ENCODE measurements at places on chromosomes 5 and 9.

DNA sequence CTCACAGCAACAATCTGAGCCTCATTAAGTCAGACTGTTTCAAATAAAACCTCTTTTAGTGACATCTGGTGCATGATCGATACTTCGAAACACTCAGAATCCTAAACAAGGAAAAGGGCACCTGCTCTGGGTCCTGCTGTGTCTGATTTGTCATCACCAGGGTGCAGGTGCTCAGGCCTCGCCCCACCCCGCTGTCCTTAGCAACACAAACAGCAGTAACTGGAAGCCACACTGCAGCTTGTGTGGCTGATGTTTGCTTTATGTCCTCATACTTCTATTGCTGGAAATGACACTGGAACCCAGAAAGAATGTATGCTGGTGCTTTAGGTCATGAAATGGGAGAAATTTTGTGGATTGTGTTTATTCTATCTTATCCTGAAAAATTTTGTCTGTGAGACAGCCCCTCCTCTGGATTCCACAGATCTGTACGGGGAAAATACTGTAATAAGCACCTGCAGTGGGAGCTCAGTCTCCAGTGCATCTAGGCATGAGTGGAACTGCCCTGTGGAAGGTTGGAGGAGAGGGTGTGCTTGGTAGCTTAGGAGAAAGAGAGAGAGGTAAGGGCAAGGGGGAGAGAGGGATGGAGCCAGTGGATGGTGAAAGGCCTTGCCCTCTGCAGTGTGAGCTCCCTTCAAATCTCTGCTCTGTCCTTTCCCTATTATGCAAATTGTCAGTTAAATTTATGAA lies 284.2 kb downstream of the SMARCA2 start:
- no peak for DNase-seq

- DNase-seq: no peak
Observed at GRCh38 chr9:136782452-136782851, 8.7 kb upstream of the TMEM141 start.

DNA sequence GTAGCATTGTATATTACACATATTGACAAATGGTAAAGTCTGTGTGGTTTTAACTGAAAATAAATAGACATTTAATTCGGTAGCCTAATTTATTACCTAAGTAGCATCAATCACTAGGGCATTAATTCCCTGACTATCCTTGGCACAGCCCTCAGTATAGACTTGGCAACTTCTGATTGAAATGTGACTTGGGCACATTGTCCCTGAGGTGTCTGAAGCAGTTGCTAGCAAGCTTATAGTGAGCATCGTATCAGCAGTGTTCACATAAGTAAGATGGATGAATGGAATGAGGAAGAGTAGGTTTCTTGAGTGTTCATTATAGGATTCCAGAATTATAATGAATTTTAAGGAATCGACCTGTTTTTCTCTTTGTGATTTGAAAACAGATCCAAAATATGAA lies 16.1 kb downstream of the LURAP1L start:
- no peak for DNase-seq

DNA sequence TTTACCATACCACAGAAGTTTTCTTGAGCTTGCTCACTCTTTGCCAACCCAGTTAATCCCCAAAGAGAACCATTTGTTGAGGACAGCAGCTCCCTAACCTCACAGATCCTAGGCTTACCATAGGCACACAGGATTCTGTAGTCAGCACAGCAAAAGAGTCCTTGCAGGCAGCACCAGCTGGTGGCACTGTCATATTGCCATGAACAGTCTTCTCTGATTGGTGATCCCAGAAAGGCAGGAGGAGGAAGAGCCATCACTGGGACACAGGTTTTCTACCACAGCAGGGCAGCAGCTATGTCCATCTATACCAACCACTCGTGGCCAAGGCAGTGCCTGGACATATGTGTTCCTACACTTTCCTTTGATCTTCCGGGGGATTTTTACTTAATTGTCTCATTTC lies 297.1 kb upstream of the CD180 start:
- no peak for DNase-seq

DNA sequence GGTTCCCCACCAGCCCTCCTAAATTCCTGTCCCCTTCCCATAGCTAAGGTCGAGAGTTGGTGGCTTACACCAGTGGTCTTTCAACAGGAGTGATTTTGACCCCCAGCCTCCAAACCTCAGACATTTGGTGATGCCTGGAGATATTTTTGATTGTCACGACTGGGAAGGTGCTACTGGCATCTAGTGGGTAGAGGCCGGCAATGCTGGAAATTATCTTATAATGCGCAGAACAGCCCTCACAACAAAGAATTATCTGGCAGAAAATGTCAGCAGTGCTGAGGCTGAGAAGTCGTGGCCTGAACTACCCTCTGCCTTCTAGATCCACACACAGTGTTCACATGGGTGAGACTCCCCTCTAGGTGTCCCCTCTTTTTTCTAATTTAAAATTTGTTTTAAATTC lies 69.6 kb downstream of the IL31RA start:
- no peak for DNase-seq

GRCh38 chr5:146209714-146210113 lies 6.3 kb downstream of the RBM27 start:
- no peak for DNase-seq

DNA sequence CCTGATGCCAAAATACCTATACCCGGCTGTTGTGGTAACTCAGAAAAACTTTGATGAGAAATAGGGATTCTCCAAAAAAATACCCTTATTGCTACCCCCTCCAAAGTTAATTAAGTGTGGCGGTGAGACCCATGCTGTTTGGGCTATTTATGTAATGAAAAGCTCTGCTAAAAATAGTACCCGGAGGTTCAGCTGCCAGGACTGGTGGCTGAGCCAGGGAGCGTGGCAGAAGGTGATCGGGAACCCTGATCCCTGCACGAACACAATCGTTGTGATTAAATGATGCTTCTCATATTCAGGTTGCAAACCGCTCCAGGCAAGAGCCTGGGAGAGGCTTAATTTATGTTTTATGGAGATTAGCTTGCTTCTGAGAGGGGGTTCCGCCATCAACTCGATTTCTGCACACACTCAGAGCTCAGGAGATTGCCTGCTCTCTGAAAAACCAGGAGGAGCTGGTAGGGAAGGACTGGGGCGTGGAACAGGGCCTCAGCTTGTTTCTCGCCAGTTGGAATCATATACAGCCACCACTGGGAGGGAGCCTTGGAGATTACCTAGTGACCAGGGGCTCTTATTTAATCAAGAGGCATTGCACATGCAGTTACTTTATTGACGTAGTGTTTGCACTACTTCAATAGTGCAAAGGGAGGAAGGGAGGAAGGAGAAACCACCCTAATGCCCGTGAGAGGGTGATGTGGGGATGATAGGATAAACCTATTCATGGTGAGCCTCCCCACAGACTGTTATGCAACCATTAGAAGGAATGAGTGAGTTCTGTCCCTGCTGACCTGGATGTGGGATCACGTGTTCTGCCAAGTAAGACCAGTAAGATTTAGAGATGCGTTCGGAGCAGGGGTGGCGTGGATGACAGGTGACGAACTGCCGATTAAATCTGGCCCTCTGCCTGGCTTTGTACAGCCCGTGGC lies 23.4 kb downstream of the HRH2 start:
- DNase-seq: no peak

DNA sequence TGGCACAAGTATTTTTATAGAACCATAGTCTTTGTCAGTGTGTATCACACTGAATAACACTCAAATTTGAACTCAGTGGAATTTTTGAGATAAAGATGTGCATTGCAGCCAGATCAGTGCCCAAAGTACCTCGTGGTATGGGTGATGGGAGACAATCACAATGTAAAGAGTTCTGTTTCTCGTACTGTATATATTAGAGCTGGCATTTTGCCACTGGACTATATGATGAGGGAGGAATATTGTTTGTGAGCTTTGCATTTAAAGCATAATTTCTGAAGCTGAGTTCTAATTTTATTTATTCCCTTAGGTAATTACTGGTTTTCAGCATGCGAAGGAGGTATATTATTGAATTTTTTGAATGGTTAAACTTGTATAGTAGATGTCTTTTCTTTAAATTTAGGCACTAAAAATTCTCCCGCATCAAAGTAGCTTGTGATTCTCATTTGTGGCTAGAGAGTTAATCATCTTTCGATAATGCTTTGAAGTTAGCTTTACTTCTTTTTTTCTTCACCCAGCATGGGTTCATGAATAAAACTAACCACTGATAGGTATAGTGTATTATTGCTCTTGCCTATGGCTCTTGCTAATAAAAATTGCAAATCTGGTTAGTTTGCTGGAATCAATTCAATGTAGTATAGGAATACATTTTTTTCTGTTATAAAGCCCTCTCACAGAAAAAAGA lies 43.1 kb downstream of the PAM start:
- DNase-seq: no peak

- no peak for DNase-seq
Observed at GRCh38 chr5:170315154-170315553, 17.6 kb upstream of the LCP2 start.

- DNase-seq: no peak
Observed at GRCh38 chr5:35819026-35819425, 37.7 kb upstream of the IL7R start.

- DNase-seq: no peak
Observed at GRCh38 chr5:43429706-43430105, 17.5 kb upstream of the CCL28 start.

GRCh38 chr5:87260604-87261192 lies 7.0 kb upstream of the RASA1 start:
- DNase-seq: no peak

GRCh38 chr5:87746341-87746740 lies 333.6 kb upstream of the CCNH start:
- DNase-seq: no peak

DNA sequence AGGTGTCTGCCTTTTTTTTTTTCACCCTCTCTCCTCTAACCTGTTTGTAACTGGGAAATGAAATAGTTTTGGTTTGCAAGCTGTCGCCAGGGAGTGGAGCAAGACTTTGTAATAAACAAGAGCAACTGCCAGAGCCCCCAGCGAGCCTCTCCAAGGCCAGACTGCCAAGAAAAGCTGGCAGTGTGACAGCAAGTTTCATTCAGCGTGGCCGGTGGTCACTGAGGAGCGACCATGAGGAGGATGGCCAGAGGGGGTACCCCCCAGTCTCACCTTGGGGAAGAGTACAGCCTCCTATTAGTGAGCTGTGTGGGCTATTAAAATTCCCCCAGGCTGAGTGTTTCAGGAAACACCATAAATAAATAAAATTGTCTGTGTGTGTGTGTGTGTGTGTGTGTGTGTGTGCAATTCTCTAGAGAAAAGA lies 49.9 kb downstream of the ZFAND5 start:
- DNase-seq: peak; percentile 31

DNA sequence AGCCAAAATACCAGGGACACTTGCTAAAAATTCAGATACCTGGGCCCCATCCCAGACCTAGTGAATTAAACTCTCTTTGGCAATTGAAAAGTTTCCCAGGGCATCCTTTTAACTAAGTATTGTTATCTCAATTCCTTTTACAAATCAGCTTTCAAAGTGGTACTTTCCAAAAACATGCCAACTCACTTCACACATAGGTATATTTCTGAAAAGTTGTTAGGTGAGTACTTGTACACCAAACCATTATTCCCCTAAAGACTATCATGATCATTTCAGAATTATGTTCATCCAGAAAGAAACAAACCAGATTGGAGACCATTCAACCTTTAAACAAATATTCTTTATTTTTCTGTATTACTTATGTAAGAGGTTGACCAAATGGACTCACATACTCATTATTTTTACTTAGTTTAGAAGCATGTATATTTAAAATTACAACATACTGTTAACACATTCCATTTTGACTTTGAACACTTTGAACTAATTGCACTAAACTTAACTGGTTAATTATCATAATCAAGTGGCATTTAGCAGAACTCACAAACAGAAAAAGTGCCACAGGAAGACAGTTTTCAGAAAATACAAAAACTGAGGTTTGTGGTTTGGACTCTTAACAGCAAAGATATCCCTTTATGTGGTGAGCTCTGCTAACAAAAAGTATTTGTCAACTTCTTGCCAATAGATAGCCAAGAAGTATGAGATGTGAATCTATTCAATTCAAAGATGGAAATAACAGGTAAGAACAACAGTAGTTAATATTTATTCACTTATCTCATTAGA lies 40.7 kb downstream of the KIAA0825 start:
- DNase-seq: no peak

- no peak for DNase-seq
Observed at GRCh38 chr5:137071931-137072330, 427.2 kb downstream of the SPOCK1 start.

GRCh38 chr9:8895861-8896224 lies 1096.3 kb upstream of the DMAC1 start:
- no peak for DNase-seq

DNA sequence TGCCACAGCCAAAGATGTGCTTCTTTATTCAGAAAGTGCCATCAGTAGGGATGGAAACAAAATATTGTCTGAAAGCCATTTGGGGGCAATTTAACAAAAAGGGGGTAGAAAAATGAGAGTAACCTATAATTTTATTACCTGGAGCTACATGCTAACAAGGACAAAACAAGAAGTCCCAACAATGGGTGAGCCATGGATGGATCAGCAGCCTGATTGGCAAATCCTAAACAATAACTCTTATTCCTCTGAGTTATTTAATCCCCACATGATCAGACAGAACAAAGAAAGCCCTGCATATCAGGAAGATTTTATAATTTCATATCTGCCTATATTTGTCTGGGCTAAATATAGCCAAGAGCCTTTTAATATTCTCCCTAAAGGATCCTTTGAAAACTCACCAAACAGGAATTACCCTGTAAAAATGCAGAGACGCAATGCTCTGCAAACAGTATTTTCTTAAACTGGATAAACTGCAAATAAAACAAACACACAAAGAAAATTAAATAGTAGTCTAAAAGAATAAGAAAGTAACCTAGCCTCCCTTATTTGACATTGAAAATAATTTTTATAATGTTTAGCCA lies 483.4 kb downstream of the ZNF608 start:
- DNase-seq: no peak

- no peak for DNase-seq
Observed at GRCh38 chr5:96834016-96834415, 26.3 kb upstream of the ERAP1 start.

- DNase-seq: no peak
Observed at GRCh38 chr5:134825212-134825611, 20.6 kb upstream of the C5orf24 start.

GRCh38 chr5:74355041-74355824 lies 285.3 kb downstream of the ENC1 start:
- no peak for DNase-seq

DNA sequence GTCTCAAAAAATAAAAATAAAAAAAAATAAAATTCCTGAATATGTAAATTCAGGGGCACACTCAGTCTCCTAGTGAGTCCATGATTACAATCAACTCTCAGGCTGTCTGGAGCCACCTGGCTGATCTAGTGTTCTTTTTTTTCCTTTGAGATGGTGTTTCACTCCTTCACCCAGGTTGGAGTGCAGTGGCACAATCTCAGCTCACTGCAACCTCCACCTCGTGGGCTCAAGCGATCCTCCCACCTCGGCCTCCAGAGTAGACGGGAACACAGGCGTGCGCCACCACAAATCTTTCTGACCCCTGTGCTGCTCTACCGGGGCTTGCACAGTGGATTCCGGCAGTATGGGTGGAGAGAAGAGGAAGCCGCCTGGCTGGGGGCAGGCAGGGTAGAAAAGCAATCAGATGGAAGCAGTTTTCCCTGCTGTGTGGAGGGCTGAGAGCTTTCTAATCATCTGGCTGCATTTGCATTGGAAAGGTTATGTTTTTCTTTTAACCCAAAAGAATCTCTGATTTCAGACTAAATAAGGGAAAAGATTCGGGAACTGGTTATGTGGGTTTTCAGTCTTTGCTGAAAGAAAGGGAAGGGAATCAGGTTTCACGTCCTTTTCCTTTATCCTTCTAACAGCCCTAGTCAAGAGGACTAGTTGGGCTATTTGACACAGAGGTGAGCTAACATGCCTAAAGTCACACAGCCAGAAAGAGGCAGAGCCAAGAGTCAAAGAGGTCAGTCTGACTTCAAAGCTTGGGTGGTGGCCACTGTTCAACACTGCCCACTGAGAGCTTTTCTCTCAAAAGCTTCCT lies 26.3 kb upstream of the CORO2A start:
- no peak for DNase-seq
